ENCODE measurements at places on chromosomes 11 and 22. TPM values are rescaled to one million over a fixed set of nuclear protein-coding genes. Genes with fewer than 3 reads are reported as not detected.

The CALCA gene
- total RNA-seq: not detected

The MS4A15 gene
- not detected for total RNA-seq

The SDHD gene
- total RNA-seq: 141 TPM

The SLC37A2 gene
- total RNA-seq: 0.57 TPM

The HEPACAM gene
- not detected for total RNA-seq

The FGF4 gene
- not detected for total RNA-seq

The HTR3B gene
- total RNA-seq: not detected

The THRSP gene
- total RNA-seq: not detected

The TMA7B gene
- not detected for total RNA-seq

The KCNK4 gene
- 0.07 TPM for total RNA-seq

The NOX4 gene
- total RNA-seq: 24.9 TPM

The NLRP6 gene
- total RNA-seq: not detected

The PNPLA3 gene
- total RNA-seq: 6.4 TPM

The ELMOD1 gene
- total RNA-seq: 1.3 TPM

The ACP2 gene
- total RNA-seq: 27.3 TPM

The ZW10 gene
- total RNA-seq: 38.0 TPM

The SIK2 gene
- 10.4 TPM for total RNA-seq

The OVOL1 gene
- not detected for total RNA-seq

The FADS3 gene
- total RNA-seq: 100 TPM

The SLC22A9 gene
- not detected for total RNA-seq

The KRTAP5-11 gene
- total RNA-seq: not detected

The MPZL3 gene
- total RNA-seq: 14.1 TPM

The CCDC89 gene
- not detected for total RNA-seq

The APOBEC3H gene
- total RNA-seq: 0.40 TPM

The C11orf98 gene
- total RNA-seq: 44.0 TPM

The SLC22A8 gene
- total RNA-seq: not detected

The OMP gene
- not detected for total RNA-seq

The SPON1 gene
- not detected for total RNA-seq

The MISFA gene
- total RNA-seq: 0.65 TPM

The PAX6 gene
- total RNA-seq: 0.40 TPM

The SNX32 gene
- 0.13 TPM for total RNA-seq
